ENCODE measurements at places on chromosomes 3 and 15.

DNA sequence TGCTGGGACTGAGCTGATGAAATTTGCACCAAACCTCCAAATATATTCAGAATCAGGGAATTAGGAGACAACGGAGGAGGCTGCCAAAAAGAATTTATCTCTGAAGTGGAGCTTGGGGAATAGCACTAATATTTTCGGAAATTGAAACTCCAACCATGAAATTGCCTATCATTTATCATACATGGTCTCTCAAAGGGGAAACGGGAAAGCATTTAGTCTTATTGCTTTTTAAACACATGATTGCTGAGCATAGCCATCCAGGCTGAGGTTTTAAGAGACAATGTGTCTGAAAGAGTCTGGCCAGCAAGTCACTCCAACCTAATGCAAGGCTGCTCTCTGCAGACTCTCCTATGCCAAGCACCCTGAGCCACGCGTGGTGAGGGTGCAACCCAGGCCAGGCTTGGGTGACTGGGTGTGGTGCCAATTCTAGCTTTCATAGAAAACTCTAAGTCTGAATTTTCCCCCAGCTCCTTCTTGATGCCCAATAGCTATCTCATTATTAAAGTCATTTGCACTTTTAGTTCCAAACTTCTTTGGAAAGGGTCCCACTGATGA, 200.2 kb downstream of the RPLP1 start:
- no peak for DNase-seq

GRCh38 chr3:157225001-157225400, 65.1 kb upstream of the CCNL1 start:
- DNase-seq: no peak

- no peak for DNase-seq
Measured at GRCh38 chr3:125186800-125187598, 25.5 kb downstream of the SLC12A8 start.

- no peak for DNase-seq
Measured at GRCh38 chr3:110533089-110533488, 538.5 kb upstream of the NECTIN3 start.

DNA sequence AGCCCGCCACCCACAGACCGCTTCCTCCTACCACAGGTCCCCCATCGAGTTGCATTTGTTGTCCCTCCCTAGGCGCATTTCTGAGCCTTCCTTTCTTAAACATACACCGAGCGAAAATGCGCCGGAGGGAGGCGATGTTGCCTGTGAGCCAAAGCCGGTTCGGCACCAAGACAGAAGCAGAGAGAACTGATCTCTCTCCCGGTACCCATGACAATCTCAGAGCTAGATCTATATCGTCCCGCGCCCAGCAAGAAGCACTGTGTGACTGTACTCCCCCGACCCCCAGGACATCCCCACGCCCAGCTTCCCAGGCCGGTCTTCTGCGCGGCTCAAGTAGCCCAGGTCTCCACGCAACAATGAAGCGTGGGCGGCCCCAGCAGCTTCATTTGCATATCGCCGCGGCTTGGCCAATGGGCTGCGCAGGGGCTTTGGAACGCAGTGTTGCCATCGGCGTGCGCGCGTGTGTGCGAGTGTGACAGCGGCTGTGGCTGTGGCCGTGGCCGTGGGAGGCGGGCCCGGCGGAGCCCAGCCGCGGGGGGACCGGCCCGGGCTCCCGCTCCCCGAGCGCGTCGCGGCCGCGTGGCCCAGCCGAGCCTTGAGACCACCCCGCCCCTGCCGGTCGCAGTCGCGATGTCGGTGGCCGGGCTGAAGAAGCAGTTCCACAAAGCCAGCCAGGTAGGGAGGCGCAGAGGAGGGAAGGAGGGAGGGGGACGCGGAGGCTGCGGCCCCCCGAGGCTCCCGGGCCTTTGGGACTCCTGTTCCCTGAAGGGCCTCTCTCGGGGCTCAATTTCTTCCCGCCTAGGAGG, at the start of gene SH3GL3:
SH3GL3 (plus strand) TSS at position 438 of the 806 bp plus-strand sequence; CDS start at position 631, 193 bp downstream.
- peak; percentile 66 for DNase-seq

DNA sequence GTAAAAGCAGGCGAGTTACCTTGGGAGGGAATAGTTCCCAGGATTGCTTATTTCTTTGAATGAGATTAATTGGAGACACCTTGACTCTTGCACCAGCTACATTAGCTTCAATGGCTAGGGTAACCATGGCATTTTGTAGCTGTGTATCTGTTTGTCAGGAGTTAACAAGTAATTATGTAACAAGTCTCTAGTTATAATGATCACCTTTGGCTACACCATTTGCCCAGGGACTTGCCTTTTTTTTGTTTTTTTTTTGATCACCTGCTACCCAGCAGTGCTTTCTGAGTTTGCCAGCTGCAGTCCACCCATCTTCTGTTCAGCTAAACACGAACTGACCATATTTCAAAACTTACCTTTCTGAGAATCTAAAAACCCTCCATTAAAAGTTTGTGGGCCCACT, 2.2 kb downstream of the MED12L start:
- DNase-seq: no peak

- DNase-seq: no peak
Measured at GRCh38 chr15:93476491-93477177, 387.6 kb upstream of the RGMA start.

GRCh38 chr3:62873761-62874710, 1.2 kb downstream of the CADPS start:
- no peak for DNase-seq

- DNase-seq: no peak
Measured at GRCh38 chr15:94277485-94277884, 46.1 kb downstream of the MCTP2 start.

DNA sequence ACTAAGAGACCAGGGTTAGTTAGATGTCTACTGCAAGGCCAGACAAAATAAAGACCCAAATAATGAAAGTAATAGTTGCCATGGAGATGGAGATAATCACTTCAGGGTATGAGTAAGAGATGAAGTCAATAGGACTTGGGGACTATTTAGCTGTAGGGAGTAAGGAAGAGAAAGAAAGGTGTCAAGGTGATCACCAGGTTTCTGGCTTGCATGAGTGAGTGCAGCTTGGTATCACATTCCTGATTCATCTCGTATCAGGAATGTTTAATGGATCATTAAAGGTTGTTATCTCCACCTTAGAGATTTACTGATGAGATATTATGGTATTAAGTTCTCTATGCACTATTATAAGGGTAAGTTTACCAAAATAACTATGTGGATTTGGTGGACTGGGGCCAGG, 357.4 kb upstream of the ATP11B start:
- DNase-seq: no peak

DNA sequence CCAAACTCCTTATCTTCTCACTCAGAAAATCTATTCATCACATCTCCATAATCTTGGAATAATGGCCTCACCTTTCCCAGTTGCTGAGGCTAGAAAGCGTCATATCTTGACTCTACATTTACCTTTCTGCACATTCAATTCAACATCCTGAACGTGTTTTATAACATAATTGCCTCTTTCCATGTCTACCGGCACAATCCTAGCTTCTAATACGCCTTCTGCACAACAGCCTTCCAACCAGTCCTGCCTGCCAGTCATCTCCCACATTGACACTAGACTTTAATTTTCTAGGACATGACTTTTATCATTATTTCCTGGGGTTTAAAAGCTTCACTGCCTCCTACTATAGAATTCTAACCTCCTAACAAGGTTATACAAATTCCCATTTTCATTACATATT, 906.6 kb downstream of the ROBO1 start:
- no peak for DNase-seq

DNA sequence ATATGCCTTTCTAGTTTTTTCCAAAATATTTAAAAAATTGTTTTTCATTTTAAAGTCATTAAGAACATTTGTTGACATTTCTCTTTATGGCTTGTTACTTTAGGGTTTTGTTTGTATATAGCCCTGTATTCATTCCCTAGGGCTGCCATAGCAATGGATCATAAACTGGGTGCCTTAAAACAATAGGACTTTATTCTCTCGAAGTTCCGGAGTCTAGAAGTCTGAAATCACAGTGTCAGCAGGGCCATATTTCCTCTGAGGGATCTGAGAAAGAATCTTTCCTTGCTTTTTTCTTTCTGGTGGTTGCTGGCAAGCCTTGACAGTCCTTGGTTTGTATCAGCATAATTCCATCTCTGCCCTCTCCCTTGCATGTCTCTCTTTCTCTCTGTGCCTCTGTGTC, 63.4 kb upstream of the CADPS start:
- no peak for DNase-seq

- DNase-seq: peak; percentile 29
Measured at GRCh38 chr15:84570164-84570735, 30.6 kb upstream of the ZSCAN2 start.

DNA sequence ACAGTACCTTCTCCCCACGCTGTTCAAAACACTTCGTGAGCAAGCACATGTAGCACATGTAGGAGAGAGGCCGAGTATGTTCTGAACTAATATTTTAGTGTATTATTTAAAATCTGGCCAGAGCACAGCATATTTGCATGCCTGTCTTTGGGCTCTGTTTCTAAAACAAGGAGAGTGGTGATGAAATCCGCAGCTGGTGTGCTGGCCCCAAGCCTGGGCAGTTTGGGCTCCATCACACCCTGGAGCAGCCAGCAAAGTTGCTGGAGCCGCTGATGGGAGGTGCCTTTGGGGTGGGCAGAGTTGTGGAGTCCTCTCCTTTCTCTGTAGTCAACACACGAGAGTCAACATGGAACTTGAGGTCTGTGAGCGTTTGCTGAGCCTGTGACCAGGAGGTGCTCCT, 116.6 kb downstream of the SLCO3A1 start:
- no peak for DNase-seq

DNA sequence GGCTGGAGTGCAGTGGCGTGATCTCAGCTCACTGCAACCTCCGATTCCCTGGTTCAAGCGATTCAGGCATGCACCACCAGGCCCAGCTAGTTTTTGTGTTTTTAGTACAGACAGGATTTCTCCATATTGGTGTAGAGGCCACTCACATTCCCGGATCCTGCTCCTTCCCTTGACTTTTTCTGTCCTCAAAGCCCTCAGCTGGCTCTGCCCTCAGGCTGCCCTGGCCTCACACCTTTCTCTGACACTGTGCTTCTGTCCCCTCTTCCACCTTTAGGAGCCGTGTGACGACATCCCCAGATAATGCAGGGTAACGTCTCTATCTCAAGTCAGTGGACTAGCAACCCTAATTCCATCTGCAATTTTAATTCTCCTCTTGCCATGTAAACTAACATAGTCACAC, 8.6 kb upstream of the CYFIP1 start:
- DNase-seq: no peak

- DNase-seq: no peak
Measured at GRCh38 chr3:122957707-122958689, 69.6 kb downstream of the SEMA5B start.

DNA sequence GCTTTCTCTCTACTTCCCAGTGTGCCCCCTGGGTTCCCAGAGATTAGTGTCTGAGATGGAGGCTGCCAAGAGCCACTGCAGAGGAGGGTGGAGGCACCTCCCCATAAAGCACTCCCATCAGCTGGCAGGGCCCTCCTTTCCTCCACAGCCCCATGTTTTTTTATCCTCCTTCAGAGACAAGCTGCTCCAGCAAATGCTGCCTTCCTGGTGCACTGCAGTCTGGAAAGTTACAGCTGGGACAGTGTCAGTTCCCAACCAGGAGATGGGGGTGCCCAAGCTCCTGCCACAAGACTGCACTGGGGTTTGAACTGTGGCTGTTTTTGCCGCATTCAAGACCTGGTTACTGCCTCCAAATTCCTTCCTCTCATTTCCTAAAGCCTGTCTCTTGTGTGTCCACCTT, 206.1 kb downstream of the CADPS start:
- DNase-seq: no peak

GRCh38 chr15:59329570-59330350, 42.9 kb downstream of the MYO1E start:
- no peak for DNase-seq

GRCh38 chr3:129006864-129007263, 5.8 kb downstream of the EFCC1 start:
- DNase-seq: no peak

- DNase-seq: no peak
Measured at GRCh38 chr3:41684797-41685735, 276.8 kb downstream of the ULK4 start.

DNA sequence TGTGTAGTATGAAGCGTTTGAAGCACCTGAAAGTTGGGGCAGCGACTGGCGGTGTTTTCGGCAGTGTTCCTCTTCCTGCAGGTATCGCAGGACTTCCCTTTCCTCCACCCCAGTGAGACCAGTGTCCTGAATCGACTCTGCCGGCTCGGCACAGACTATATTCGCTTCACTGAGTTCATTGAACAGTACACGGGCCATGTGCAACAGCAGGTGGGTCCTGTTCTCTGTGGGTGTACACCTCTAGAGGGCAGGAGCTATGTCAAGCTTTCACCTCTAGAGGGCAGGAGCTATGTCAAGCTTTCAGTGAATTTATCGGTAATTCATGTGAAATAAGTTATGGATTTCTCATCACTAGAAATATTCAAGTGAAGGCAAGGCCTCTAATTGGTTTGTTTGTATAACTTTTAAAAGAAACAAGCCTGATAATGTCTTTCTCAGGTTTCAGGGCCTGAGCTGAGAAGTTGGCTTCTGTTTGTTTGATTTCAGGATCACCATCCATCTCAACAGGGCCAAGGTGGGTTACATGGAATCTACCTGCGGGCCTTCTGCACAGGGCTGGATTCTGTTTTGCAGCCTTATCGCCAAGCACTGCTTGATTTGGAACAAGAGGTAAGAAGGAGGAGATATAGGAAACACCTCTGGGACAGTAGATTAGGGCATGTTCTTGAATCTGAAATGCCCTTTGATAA, 5.3 kb downstream of the TUBGCP4 start:
- DNase-seq: no peak

DNA sequence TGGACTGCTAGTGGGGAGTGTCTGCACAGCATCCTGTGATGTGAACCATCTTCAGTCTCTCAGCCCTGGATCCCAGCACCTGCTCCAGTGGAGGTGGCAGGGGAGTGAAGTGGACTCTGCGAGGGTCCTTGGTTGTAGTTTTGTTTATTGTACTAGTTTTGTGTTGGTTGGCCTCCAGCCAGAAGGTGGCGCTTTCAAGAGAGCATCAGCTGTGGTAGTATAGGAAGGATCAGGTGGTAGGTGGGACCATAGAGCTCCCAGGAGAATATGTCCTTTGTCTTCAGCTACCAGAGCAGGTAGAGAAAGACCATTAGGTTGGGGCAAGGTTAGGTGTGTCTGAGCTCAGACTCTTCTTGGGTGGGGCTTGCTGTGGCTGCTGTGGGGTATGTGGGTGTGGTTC, 20.9 kb downstream of the NEK11 start:
- DNase-seq: no peak

DNA sequence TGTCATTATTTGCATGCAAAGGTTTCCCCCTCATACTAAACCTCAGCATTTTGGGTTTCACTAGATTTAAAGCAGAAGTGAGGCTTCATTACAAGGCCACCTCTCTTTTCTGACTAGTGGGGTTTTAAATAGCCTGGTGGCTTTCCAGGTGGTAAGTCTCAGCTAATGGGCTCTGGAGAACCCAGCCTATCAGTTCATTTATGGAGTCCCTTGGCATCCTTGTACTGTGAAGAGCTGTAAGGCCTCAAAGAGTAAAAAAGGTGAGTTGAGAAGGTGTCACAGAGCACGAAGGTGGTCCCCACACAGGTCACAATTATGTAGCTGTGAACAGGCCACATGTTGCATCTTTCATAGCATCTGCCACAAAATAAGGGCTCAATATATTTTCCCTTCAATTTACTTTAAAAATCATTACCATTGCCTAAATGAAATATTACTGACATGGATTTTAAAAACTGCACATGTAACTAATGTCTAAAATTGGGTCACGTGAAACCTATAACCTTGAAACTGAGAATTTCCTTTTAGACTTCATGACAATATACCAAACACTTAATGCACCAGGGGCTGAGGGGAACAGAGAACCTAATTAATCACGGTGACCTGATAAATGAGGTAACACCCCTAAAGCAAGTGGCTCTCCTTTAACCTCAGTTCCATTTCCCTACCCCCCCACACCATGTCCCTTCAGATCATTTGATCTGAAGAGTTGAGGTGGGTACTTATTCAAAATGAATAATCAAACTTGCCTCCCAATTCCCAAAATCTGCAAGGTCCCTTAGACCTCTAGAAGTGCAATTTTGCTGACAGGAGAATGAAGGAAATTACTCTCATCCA, 1.3 kb downstream of the NGLY1 start:
- DNase-seq: no peak

Measured in left renal pelvis (tissue), 4 donors.